ENCODE measurements at places on chromosomes 6 and 20.

DNA sequence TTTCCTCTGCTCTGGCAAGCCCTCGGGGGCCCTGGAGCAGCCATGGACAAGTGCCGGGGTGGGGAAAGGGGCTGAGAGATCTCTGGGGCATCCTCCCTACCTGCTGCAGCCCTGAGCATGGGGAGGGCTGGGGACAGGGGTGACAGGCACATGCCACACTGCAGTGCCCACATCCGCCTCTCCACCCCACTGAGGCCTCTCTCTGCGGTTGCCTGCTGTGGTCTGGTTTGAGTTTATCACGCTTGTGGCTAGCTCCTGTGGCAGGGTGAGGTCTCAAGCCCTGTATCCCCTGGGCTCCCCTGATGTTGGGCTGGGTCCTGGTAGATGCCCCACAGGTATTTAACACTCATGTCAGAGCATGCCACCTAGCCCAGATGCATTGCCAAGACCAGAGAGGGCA is 52.9 kb upstream of the MLN start:
- DNase-seq: no peak

GRCh38 chr6:159035891-159036290 is 8.9 kb downstream of the TAGAP start:
- no peak for DNase-seq

DNA sequence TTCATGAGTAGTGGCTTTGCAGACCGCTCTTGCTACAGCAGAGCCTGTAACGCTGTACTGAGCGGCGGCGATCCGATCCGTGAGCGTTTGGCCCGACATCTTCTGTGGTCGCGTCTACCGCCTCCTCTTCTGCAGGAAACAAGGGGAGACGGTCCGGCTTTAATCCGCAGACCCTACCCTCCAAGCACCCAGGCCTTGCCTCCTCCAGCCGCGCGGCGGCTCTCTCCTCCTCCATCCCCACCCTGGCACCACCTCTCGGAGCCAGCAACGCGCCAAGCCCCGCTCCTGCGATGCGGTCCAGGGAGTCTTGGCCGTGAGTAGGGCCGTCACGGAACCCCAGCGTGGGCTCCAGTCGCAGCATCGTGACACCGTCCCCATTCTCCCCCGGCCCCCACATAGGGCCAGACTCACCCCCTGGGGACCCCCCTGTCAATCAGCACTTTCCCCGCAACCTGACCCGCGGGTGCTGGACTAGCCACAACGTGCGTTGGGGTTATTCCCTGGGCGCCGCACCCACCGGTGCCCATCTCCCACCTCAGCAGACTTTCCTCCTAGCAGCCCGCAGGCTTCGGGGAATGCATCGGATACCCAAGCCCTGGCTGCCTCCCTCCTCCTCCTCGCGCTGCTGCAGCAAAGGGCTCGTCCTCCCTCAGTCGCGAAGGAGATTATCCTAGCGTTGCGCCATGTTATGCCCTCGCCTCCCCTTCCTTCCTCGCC is 914 bp downstream of the SNAP91 start:
- no peak for DNase-seq

DNA sequence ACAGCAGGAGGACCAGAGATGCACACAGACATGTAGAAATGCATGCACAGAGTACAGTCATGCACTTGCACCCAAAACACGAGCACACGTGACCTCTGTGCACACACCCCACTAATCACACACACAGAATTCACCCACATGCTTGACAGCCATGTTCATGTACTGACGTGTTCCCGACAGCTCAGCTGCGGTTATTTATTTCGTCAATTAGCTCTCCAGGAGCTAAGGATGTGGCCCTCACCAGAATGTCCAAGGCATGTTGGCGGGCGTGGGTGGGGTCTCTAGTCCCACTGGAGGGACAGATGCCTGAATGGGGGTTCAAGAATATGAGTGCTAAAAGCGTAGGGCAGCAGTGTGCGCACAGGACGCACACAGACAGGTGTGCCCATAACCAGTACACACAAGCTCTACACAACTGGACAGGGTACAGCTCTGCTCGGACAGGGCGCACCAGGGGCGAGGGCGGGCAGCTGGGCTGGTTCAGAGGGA is 571 bp upstream of the PRPF6 start:
- peak; percentile 87 for DNase-seq

- DNase-seq: no peak
These were observed 39.1 kb downstream of the EPB41L2 start for GRCh38 chr6:131023834-131024504.

GRCh38 chr6:157613011-157613522 is 210.0 kb upstream of the SNX9 start:
- no peak for DNase-seq

DNA sequence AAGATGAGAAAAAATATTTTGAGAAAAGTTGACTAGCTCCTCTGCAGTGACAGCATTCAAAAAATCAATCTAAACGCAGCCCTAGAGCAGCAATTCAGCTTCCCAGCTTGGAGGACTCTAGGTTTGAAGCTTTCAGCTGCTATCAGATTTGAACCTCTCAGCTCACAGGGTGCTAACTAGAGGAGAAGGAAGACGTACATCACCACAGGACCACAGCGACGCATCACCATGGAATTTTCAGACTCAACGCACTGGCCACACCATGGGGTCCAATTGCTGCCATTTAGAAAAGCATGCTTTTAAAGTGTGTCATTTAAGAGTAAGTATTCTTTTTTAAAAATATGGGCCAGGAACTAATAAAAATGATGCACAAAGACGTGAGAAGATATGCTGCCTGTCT is 45.0 kb upstream of the FUCA2 start:
- no peak for DNase-seq

- DNase-seq: no peak
These were observed 144.0 kb downstream of the BCKDHB start for GRCh38 chr6:80250391-80250997.

- no peak for DNase-seq
These were observed 5.0 kb downstream of the VSX1 start for GRCh38 chr20:25076731-25077609.

- DNase-seq: no peak
These were observed 68.3 kb downstream of the SMLR1 start for GRCh38 chr6:130895516-130895915.

DNA sequence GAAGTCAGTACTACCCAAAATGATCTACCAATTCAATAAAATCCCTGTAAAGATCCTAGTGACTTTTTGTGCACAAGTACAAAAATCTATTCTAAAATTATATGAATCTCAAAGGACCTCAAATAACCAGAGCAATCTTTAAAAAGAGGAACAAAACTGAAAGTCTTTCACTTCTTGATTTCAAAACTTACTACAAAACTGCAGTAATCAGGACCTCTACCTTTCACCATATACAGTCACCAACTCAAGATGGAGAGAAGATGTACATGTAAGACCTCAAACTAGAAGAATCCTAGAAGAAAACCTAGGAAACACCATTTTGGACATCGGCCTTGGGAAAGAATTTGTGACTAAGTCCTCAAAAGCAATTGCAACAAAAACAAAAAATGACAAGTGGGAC is 109.5 kb upstream of the CD93 start:
- DNase-seq: no peak

DNA sequence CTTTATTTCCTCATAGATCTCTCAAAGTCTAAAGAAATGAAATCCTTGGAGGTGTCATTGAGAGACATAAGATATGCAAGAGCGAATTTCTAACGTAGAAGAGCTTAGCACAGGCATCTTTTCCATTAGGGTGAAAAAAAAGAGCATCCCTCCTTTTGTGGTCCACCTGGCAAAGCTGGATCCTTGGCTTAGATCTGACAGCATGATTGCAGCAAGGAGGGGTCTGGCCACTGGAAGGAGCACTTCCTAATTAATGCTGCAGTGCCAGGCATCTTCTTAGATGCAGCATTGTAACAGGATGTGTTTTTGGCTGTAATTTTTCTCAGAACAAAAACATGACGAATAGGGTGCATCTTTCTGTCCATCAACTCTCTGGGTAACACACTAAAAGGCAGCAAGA is 60.1 kb upstream of the TFAP2D start:
- no peak for DNase-seq

DNA sequence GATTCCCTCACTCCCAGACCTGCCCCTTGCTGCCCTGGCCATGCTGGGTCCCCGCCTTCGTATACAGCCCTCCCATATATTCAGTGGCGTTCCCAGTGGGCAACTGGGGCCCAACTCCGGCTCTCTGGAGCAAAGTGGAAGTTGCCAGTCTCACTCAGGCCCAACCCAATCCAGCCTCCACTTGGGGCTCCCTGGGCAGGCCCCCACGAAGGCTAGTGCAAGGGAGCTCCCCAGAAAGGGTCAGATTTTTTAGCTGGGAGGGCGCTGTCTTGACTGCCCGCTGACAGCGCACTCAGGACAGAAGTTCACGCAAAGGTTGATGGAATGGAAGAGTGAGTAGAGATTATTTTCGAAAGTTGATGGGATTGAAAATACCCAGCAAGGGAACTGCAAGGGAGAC is 5.9 kb downstream of the TP53TG5 start:
- no peak for DNase-seq

DNA sequence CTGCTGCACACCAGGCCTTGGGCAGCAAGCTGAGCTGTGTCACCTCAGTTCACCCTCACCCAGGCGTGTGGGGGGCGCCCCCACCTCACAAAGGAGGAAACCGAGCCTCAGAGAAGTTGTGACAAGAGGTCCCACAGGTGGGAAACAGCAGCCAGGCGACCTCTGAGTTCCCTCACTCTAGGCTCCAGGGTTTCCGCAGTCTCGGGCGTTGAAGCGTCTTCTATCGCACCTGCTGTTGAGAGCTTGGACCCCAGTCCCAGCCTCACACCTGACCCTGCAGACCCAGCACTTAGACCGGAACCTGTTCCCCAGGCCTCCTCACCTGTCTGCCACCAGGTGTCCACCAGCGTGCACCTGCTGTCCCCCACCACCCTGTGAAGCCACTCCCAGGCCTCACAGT is 22.3 kb upstream of the APMAP start:
- DNase-seq: peak; percentile 51

DNA sequence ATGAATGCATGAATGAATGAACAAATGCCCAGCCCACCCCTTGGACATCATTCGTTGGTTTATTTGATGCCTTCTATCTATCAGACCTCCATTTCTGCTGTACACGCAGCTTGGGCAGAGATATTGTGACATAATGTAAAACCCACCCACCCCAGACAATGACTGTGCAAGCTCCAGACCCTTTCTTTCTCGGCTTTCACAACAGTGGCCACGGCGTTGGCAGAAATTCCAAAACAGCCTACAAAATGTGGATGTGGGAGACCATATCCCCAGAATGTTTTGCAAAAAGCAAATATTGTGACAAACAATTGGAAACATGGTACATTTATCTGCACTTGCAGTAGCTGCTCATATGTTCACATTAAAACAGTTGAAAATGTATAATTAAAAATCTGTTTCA is 162.0 kb upstream of the MAFB start:
- DNase-seq: no peak

DNA sequence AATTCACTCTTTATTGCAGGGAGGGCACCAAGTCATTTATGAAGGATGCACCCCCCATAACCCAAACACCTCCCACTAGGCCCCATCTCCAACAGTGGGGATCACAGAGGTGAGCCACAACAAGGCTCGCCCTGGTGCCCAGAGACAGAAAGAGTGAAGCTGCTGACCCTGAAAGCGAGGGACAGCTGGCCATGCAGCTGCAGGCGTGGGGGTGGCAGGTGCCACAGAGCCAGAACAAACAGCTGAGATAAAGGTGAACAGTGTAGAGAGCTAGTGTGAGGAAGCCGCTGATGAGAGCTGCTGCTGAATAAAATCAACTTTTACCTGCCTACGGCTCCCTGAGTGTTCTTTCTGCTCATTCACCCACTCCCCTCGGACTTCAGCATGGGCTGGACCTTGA is 18.8 kb upstream of the RGS17 start:
- no peak for DNase-seq

GRCh38 chr6:1869308-1869707 is 259.6 kb downstream of the FOXC1 start:
- no peak for DNase-seq

GRCh38 chr6:44189257-44189656 is 27.5 kb upstream of the MYMX start:
- DNase-seq: no peak

DNA sequence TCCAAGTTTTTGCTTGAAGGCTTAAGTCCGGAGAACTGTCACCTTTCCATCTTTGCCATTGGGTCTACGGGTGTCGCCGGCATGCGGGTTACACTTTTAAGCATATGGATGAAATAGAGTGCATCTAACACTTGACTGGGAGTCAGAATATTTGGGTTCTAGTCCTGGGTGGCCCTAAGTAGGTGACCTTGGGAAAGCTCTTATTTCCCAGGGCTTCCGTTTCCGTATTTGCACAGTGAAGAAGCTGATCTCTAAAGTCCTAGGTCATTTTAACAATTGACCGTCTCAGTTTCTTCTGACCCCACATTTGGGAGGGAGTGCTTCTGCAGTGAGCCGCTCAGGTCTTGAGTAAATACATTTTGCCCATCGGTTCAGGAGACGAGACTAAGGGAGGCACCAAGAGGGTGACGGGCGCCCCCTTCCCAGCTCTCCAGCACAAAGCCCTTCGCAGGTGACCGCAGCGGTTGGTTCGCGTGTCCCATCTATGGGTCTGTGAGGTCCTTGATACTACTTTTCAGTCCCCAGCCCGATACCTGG is 651 bp upstream of the BLTP3A start:
- DNase-seq: no peak

- DNase-seq: peak; percentile 93
These were observed 43.4 kb upstream of the CDYL start for GRCh38 chr6:4732691-4733315.

- DNase-seq: no peak
These were observed 25.6 kb upstream of the MBOAT1 start for GRCh38 chr6:20237677-20238460.

GRCh38 chr6:74932232-74932888 is 273.5 kb downstream of the COL12A1 start:
- no peak for DNase-seq

DNA sequence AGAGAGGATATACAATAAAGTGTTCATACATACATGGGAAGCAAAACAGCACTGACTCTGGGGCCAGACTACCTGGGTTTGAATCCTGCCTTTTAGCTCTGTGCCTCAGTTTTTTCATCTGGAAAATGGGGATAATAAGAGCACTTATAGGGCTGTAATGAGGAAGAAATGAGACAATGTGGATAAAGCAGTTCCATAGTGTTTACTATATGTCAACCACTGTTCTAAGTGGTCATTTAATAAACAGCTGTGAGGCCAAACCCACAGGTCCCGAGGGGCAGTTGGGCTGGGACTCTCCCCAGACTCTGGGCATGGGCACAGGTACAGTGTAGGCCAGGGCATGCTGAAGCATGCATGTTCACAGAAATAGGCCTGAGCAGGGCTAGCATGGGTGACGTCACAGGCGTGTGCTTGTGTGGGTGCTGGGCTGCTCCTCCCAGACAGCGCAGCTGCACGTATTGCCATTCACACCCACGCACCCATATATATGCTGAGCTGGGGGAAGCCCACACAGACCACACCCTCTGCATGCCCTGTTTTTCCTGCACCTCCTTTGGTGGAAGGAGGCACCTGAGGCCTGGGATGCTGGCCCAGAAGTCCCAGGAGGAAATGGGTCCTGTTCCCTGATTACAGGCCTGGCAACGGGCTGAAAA is 3.5 kb upstream of the PLCG1 start:
- peak; percentile 99 for DNase-seq

GRCh38 chr6:20751293-20751935 is 217.2 kb downstream of the CDKAL1 start:
- no peak for DNase-seq

Measured in RWPE2 (cell line).